ENCODE measurements at places on chromosomes 4 and X.

GRCh38 chr4:100082852-100083251 lies 107.4 kb downstream of the DDIT4L start:
- no peak for DNase-seq

DNA sequence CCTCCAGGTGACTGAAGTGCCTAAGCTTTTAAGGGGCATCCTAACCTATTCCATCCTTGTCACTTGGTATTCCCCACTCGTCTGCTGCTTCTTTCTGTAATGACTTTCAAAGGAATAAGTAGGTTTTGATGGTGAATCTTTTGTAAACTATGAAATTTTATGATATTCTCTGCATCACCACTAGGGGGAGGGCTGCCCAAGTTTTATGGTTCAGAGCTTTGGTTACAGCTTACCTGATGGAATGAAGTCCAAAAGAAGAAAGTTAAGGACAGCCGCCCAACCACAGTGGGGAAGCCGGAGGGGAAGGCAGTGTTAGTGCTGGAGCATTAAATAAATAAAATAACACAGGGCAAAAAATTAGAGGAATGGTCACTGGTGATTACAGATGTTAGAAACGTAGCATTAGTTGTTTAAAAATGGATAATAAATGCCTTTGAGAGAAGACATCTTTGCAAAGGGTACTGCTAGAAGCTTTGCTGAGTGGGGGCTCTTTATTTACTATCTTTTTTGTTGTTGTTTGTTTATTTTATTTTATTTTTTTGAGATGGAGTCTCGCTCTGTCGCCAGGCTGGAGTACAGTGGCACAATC lies 204.9 kb downstream of the GBA3 start:
- DNase-seq, result no peak

DNA sequence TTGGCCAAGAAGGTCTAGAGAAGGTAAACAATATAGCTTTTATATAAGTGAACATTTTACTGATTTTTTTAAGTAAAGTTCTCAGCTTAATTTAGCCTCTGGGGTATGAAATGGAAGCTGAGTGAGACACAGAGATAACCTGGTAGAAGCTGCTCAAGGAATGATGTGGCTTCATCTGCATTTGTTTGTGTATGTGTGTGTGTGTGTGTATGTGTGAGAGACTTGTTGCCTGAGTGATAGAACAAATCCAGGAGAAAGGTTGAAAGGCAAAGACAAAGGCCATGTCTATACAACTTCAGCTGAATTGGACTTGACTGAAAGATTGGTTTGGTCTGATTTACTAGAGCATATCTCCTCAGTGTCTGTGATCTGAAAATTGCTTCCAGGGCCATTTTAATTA lies 63.6 kb downstream of the PCDH7 start:
- no peak for DNase-seq

GRCh38 chr4:39104255-39104654 lies 42.2 kb downstream of the KLHL5 start:
- no peak for DNase-seq

DNA sequence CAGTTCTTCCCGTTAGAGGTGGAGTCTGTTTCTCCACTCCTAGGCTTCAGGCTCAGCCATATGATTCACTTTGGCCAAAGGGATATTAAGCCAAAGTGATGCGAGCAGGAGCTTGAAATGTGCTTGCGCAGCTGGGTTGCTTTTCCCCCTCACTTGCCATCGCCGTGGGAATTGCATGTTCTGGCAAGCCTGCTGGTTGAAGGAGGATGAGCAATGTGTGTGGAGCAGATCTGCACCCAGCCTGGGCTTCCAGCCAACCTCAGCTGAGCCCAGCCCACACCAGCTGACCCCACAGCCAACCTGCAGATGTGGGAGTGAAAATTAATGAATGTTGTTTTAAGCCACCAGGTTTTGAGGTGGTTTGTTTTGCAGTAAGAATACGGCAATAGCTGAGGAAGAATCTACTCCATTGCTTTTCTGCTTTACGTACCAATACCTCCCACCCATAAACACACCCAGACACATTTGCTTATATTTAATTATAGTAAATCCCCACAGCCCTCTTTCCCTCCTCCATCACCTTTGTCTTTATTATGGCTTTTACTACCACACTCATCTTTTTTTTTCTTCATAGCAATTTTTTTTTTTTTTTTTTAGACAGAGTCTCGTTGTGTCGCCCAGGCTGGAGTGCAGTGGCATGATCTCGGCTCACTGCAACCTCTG lies 132.8 kb upstream of the FUNDC1 start:
- peak; percentile 42 for DNase-seq

DNA sequence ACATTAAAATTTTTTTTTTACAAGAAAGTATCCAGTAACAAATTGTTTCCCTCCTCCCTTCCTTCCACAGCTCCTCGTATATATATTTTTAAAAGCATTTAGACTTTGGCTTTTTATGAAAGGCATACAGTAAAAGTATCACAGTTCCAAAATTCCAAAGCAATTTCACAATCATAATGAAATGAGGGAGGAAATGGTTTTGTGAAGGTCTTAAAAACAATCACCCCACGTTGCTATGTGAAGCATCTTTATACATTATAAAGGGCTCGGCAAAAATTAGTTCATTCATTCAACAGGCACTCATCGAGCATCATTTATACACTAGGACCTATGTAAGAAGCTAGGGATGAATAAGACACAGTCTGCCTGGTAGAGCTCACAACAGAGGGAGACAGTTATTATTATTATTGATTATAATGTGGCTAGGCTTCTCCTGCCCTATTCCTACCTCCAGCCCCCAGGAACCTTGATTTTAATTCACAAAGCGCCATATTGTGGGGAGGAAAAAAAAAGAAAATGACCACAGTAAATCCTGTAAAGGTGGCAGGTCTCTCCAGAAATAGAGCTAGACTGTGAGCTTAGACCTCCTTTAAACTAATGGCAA lies 239.9 kb downstream of the MAML3 start:
- DNase-seq, result no peak

DNA sequence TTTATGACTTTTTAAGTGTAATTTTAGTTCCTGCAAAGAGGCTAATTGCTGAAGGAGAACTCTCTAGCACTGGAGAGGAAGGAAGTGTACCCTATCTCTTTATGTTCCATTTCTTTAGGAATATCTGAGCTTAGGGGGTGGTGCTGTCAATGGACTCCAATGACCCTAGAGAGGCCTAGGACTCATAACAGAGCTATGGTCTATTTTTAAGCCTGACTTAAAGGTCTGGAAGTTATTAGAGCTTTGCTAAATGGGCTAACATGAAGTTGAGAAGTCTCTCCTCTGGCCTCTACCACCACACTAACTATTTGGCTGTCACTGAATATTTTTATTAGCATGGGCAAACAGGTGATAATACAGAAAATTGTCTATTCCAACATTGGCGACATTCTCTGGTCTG lies 152.2 kb downstream of the SPATA18 start:
- DNase-seq, result no peak

DNA sequence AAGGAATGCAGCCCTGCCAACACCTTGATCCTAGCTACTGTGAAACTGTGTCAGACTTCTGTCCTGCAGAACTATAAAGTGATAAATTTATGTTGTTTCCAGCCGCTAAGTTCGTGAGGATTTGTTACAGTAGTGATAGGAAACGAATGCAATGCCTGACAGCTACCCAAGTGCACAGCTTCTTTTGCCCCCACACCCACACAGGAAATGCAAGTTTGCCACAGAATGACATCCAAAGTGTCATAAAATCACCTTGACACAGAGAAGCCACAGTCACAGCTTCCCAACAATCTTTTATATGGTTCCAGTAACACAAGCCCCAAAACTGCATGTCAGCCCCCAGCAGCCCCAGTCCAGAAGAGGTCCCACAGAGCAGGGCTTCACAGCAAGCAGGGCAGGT lies 216.9 kb upstream of the S100G start:
- no peak for DNase-seq

DNA sequence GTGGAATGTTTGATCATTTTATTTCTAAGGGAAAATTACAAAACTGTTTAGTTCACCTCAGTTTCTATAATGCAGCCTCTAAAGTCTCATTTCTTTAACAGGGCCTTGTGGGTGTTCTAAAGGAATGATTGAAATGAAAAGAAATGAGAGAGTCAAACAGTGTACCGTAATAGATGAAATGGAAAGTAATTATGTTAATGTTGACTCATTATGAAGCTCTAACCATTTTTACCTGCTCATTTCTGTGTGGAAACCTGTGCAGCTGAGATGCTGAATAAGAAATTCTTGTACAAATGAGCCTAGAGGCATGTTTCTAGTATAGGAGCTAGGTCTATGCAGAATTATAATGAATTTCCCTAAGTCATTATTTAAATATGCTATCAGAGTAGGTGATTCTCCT lies 45.2 kb upstream of the RPA4 start:
- DNase-seq, result no peak

DNA sequence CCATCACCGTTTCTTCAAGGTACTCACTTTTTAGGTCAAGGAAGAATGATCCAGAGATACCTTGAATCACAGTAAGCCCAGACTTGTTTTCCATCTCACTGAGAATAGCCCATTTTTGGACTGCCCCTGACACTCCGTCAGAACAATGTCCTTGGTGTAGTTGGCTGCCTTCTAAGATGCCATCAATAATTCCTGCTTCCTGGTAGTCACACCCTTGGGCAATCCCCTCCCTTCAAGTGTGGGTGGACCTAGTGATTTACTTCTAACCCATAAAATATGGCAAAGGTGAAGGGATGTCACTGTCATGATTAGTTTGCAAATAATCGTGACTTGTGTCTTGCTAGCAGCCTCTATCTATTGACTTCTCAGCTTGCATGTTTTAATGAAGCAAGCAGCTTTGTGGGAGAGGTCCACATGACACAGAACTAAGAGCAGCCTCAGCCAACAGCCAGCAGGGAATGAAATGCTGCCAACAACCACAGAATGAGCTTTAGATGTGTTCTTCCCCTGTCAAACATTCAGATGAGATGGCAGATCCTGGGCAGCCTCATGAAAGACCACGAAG lies 20.0 kb upstream of the KLHL34 start:
- DNase-seq, result no peak

- DNase-seq, result no peak
Measured at GRCh38 chr4:32826169-32826568, 2106.0 kb downstream of the PCDH7 start.

DNA sequence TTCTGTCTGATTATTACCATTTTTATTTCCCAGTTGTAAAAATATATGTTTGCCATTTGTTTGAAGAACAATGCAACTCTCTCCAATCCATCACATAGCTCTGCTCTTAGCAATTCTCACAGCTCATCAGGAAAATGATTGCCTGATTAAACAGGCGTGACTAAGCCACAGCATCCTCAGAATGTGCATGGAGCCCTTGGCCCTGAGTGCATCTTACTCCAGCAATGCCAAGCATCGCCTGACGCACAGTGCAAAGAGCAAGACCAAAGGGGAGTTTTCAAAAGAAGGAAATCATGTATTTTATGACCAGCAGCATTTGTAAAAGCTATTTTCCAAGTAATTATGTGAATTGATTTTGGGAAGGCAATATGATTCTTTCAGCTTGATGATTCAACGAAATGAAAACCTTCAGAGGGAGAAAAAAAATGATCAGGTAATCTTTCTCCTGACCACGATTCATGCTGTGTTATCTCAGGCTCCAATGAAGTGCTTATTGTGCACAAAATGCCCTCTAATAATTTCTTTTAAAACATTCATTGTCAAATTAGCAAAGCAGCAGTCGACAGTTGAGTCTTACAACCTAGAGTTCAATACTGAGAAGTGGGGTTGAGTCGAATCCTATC lies 138.0 kb upstream of the FAM9B start:
- no peak for DNase-seq

DNA sequence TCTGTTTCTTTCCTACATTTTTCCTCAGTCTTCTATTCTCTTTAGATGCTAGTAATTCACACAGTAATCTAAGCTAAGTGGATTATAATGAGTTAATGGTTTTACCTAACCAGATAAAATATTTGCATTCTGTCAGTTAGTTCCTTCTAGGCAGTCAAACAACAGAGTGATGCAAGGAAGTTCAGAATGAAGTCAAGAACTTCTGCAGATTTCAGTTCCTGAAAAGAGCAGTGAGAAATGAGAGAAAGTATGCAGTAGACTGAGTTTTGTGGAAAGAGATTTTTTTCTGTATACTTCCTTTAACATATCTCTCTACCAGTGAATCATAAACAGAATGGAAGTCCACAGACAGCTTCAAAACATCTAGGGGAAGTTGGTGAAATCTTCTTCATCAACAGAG lies 774.0 kb upstream of the POU3F4 start:
- no peak for DNase-seq

GRCh38 chrX:20461576-20461975 lies 194.9 kb upstream of the RPS6KA3 start:
- no peak for DNase-seq

GRCh38 chr4:82352825-82353366 lies 20.9 kb downstream of the HNRNPD start:
- no peak for DNase-seq

GRCh38 chr4:77232653-77233052 lies 75.6 kb downstream of the CCNG2 start:
- no peak for DNase-seq

DNA sequence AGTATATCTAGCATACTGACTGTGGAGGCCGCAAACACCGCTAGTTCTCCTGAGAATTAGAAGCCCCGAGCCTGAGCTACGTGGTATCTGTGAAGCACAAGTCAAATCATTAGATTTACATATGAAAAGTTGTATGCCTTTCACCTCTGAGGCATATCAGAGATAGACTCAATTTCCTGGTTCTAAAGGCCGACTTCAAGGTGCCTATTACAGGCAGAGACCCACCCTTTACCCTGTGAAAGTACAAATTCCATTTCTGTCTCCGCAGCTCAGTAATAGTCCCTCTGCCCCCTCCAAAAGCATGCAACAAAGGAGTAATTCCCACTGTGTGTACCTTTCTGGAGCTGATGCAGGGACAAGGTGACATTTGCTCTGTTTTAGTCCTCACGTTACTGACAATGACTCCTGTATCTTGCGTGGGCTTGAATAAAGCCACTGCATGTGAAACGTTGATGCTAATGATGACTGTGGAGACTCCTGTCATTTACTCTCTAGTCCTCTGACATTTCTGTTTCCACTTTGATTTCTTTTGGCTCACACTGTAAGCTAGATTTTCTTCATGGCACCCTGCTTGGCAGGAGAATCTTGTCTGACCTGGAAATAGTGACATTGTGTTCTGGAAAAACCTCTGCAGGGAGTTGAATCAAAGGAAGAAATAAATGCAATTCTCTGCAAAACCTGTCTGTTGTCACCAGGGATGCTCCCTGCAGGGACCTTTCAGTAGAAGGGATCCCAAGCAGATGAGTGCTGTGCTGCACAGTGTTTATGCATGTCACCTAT lies 273.2 kb upstream of the EMCN start:
- no peak for DNase-seq

- no peak for DNase-seq
Measured at GRCh38 chr4:6695660-6696610, 2.3 kb downstream of the S100P start.

GRCh38 chrX:8845060-8845459 lies 43.9 kb upstream of the FAM9A start:
- DNase-seq, result no peak

- no peak for DNase-seq
Measured at GRCh38 chr4:26343038-26343398, 22.2 kb downstream of the RBPJ start.

- DNase-seq, result no peak
Measured at GRCh38 chr4:174193438-174194374, 89.8 kb downstream of the FBXO8 start.

- DNase-seq, result no peak
Measured at GRCh38 chr4:153522802-153523094, 56.6 kb downstream of the TMEM131L start.

- DNase-seq, result no peak
Measured at GRCh38 chr4:3387943-3388361, 53.8 kb upstream of the HGFAC start.

GRCh38 chr4:104896660-104897645 lies 249.7 kb upstream of the TET2 start:
- DNase-seq, result no peak
